ENCODE measurements at places on chromosomes 2 and 18.

- DNase-seq: no peak
Measured at GRCh38 chr18:67694787-67695186, 178.3 kb upstream of the DSEL start.

GRCh38 chr2:152620208-152620607 is 97.1 kb downstream of the PRPF40A start:
- no peak for DNase-seq

DNA sequence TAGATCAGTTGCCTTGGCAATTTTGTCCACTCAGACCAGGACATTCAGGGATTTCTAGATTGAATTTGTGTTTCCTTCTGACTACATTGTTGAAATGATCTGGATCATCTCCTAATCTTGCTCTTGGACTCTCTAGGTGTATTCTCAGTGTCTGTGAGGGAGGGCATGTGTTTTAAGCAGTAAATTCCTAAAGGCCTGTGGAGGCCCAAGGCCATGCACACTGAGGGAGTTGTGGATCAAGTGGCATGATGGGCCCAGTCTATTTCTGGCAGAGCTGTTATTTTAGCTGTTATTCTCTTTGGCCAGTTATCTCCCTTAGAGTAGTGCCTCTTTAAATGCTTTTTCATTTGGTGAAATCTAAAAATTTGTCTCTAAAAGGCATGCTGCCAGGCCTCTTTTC is 144.9 kb downstream of the RPIA start:
- DNase-seq: no peak

GRCh38 chr2:31547485-31547884 is 33.3 kb downstream of the SRD5A2 start:
- DNase-seq: no peak

DNA sequence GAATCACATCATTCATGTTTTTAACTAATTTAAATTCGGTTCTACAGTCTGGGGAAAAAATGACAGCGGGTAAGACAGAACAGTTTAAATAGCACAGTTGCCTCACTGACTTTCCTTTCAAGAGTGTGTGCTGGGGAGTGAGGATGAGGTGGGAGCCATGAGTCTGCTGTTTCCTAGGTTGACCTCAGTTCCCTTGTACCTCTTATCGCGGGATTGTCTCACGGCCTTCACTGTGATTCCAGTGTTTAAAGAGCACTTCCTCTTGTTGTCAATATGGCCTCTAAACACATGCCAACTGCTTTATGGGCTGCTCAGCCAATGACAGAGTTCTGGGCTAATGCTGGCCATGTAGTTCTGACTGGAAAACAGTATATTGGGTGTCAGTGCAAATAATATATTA is 41.6 kb upstream of the ALMS1 start:
- no peak for DNase-seq

GRCh38 chr2:160963957-160964356 is 196.3 kb upstream of the TANK start:
- no peak for DNase-seq

GRCh38 chr18:50709193-50709592 is 110.6 kb downstream of the MRO start:
- no peak for DNase-seq

- DNase-seq: peak; percentile 12
Measured at GRCh38 chr18:42114310-42114943, 159.4 kb downstream of the PIK3C3 start.

DNA sequence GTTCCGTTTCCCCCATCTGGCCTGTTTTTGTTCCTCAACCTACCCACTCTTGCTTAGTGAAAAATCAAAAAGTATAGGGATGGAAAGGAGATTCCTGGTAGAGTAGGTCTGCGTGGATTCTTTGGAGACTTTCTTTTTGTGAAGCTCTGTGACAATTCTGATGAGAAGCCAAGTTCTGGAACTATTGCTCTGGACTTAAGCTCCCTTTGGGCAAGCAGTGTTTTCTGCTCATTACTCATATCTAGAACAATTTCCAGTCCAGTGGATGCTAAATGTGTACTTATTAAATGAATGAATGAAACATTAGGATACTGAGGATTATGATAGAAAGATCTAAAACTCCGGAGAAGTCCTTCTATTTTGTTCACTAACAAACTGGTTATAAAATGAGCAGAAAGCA is 76.5 kb downstream of the SOCS6 start:
- no peak for DNase-seq

DNA sequence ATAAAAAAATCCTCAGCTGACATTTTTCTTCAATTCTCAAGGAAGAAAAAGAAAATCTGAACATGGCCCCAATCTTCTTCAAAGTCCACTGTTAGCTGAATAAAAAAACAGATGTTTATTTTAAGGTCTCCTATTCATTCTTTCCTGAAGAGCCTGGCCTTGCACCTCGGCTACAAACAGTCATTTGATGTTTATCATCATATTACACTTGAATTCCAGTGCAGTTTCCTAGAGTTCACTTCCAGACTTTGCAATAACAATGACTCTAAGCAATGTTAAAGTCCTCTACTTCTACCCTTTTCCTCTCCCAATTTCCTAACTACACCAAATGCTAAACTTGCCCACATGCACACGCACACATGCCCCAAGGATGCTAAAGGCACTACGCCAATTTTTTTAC is 70.1 kb downstream of the NOL10 start:
- DNase-seq: no peak

- no peak for DNase-seq
Measured at GRCh38 chr2:234403751-234404150, 93.1 kb downstream of the ARL4C start.

DNA sequence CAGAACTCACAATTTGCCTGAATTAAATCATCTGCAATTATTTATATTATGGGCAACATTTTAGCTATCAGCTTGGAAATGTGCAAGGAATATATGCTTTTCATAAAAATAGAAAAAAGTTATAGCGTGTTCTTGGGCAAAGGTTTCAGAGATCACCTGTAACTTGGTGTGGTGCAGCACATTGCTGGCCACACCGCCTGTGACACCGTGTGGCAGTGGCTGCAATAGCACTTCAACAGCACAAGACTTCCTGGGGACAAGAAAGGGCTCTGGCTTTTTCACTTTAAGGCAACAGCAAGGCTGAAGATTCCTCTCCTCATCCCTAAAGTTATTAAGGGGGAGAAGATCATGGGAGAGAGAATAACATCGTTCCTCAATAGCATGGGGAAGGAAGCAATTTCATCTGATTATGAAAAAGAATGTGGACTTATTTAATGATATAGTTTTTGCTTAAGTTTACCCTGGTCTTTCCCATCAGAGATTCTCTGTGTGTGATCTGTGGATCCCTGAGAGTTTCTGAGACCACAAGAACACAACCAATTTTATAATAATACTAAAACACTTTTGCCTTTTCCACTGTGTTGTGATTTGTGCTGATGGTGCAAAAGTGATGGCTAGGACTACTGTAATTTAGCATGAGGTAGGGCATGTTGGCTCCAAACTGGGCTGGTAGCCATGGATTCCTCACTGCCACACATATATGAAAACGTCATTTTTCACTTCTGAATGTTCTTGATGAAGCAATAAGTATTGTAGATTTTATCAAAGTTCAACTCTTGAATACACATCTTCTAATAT is 15.0 kb upstream of the SERPINB3 start:
- no peak for DNase-seq

DNA sequence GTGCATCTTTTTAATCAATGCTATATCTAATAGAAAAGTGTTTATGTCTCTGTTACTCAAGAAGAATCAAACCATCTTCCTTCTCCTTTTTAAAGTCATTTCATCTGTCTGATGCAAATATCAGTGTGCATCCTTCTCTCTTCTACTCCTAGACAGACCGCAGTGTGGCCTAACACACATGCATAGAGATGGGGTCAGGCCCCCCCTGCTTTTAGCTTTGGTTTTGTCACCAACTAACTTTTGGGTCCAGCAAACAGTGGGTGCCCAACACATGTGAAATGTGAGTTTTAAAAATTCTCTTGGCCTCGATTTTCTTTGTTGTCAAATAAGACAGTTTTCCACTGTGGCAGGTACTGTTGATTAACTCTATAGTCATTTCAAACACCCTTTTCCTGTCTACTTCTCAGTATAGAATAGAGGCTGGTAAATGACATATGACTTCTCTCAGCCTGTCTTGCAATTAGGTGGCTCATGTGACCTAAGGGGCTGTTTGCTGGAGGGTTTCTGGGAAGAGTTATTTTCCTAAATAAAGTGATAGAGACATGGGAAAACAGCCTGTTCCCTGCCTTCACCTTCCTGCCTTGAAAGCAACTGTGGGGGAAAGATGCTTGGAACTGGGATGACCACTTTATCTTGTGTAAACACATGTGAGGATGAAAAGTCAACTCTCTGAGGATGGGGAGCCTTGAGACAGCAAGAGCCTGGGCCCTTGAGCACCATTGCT is 65.7 kb upstream of the DARS1 start:
- DNase-seq: no peak

DNA sequence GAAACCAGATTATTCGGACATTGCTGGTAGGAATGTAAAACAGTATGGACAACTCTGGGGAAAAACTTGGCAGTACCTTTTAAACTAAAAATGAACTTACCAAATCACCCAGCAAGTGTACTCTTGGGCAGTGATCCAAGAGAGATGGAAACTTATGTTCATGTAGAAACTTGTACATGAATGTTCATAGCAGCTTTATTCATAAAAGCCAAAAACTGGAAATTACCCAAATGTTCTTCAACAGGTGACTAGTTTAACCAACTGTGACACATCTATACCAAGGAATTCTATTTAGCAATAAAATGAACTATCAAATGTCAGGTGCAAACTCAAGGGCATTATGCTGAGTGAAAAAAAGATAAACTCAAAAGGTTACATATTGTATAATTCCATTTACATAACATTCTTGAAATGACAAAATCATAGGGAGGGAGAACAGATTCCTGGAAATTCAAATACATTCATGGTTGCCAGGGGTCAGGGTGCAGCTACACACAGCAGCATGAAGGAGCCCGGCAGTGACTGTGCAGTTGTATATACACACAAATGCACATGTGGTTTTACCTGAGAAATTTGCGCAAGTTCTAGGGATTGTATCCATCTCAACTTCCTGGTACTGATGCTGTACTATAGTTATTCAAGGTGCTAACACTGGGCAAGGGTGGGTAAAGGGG is 3.5 kb upstream of the RNU4ATAC start:
- no peak for DNase-seq

GRCh38 chr2:68689553-68690537 is 44.8 kb upstream of the ARHGAP25 start:
- DNase-seq: no peak

DNA sequence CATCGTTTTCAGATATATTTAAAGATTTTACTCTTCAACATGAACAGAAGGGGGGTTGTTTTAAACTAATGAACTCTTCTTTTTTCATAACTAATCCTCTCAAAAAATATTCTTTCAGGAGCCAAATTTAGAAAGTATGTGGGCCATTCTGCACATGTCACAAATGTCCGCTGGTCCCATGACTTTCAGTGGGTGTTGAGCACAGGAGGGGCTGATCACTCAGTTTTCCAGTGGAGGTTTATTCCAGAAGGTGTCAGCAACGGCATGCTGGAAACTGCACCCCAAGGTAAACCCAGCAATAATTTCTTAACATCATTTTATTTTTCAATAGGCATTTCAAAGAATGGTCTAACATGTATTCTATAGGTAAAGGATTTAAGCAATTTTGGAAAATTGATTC is 136.0 kb downstream of the EML6 start:
- DNase-seq: no peak

- DNase-seq: no peak
Measured at GRCh38 chr18:5546660-5547059, 2.9 kb upstream of the EPB41L3 start.

- DNase-seq: no peak
Measured at GRCh38 chr2:213288913-213289700, 4.8 kb downstream of the SPAG16 start.

DNA sequence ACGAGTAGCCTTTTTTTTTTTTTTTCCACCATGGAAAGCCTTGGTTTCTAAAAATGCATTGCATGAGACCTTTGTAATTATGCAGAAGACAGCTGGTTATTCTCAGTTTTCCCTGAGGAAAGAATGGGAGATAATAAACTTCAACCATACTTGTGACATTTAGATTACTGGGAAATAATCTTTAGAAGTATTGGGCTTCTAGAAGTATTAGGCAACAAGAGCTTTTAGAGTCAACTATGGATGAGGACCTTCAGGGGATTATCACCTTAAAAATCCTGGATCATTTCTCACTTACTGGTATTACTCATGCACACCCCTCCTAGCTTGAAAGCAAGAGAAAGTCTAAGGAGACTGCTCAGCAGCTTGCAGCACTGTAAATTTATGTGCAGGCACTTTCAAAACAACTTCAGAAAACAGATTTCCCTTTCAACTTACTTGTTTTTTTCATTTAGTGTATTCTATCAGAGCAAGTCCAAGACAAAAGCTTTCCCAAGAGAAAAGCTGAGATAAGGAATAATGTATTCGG is 175.9 kb downstream of the NRXN1 start:
- no peak for DNase-seq

- DNase-seq: no peak
Measured at GRCh38 chr2:239266779-239267287, 134.0 kb downstream of the HDAC4 start.

Measured in stimulated activated CD4-positive, alpha-beta T cell treated with anti-CD3 and anti-CD28 coated beads, Interleukin-1b, Interleukin-23, amount 100 ng/mL, for 1 hour (primary cell).